ENCODE measurements at places on chromosomes 4 and X. TPM values are rescaled to one million over a fixed set of nuclear protein-coding genes. Genes with fewer than 3 reads are reported as not detected.

Gene UGT2A1
- not detected for polyA plus RNA-seq

GRCh38 chr4:112053825-112054350 lies 91.4 kb upstream of the FAM241A start:
- DNase-seq: no peak

DNA sequence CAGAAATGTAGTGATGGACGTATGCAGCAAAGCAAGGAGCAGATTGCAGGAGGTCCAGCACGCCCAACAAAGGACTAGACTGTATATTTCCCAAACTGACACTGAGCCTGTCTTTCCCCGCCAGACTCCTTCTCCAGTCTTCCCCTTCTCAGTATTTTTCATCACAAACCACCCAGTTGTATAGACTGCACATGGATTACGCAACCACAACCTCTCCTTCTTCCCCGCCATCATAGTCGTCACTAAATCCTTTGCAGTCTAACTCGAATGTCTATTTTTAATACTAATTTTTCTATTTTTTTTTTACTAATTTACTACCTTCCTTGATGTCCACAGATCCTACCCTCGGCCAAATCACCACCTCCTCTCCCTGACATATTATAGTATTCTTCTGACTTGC lies 105.4 kb downstream of the MTNR1A start:
- no peak for DNase-seq

GRCh38 chr4:2125831-2126230 lies 66.7 kb downstream of the NAT8L start:
- DNase-seq: no peak

- DNase-seq: no peak
Observed at GRCh38 chr4:18816228-18816895, 794.8 kb upstream of the LCORL start.

Gene GLRA3
- not detected for polyA plus RNA-seq

Gene SUPT20HL1
- not detected for polyA plus RNA-seq

All from psoas muscle (tissue), 8 donors.